ENCODE measurements at places on chromosomes 5 and 9.

GRCh38 chr9:28951945-28952344 lies 1378.7 kb upstream of the C9orf72 start:
- no peak for DNase-seq

DNA sequence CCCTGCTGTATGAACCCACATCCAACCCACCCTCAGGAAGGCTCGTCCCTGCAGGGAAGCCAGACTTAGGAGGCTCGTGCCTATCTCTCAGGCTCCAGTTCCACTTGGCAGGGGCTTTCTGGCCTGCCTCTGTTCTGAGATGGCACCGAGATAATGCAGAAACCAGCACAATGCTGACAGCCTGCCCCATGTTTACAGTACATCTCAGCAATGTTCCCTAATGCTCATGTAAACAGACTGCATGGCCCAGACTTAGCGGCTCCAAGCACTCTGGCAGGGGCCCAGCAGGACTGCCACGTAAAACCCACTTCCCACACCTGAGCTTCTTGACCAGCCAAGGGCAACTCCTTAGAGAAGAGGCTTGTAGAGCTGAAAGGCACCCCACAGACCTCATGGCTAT lies 499.5 kb upstream of the BRINP1 start:
- DNase-seq, result no peak

GRCh38 chr9:78927099-78927940 lies 630.4 kb downstream of the PSAT1 start:
- no peak for DNase-seq

DNA sequence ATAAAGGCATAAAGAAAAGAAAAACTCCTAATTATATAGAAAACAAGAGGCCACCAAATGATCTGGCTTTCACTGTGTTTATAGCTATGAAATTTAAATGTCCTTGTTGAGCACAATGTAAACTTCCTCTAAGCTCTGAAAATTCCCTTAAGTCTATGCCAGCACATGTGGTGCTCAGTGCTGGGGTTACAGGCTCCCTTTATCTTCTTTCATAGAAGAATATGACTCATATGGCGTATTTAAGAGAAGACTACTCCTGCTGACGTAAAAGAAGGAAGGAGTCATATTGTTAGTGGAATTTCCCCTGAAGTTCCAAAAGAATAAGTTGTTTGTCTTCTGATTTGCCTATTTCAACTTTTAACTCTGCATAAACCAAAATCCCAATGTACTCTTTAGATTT lies 30.4 kb downstream of the RNF145 start:
- peak; percentile 43 for DNase-seq

DNA sequence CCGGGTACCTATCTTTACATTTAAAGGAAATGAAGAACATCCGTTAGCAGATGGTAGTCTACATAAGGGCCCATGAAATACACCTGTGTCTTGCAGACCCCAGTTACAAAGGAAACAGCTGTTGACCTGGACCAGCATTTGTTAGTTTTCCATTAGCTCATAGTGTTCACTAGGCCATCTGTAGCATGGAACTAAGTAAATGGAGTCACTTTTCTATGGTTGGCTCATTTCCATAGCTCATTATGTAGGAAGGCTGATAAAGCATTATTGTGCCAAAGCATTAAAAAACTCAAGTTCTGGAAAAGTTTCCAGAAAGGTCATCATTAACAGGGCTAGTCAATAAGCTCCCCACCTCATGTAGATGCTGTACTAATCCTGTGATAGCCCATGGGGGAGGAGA lies 62.1 kb downstream of the PCSK1 start:
- no peak for DNase-seq

- DNase-seq, result no peak
Observed at GRCh38 chr5:150121448-150122157, 34.0 kb downstream of the PDGFRB start.

- DNase-seq, result peak; percentile 83
Observed at GRCh38 chr9:114611516-114612271, 603 bp downstream of the TMEM268 start.

GRCh38 chr5:146337264-146337904 lies 1.3 kb upstream of the POU4F3 start:
- no peak for DNase-seq

DNA sequence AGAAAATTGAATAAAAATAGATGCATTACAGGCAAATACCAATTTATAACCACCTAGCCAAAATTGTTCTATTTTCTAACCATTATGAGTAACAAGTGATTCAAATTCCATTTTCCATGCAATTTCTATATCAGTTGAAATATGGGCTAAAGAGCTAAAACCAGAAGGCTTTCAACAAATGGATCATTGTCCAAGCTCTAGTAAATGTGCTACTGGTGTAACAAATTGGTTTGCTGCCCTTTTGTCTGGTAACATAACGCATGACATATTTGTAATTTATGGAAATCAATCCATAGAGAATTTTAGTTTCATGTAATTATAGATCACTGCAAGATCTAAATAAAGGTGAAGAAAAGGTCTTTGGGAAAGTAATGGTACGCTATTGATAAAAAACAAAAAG lies 708.0 kb upstream of the GRAMD2B start:
- no peak for DNase-seq

DNA sequence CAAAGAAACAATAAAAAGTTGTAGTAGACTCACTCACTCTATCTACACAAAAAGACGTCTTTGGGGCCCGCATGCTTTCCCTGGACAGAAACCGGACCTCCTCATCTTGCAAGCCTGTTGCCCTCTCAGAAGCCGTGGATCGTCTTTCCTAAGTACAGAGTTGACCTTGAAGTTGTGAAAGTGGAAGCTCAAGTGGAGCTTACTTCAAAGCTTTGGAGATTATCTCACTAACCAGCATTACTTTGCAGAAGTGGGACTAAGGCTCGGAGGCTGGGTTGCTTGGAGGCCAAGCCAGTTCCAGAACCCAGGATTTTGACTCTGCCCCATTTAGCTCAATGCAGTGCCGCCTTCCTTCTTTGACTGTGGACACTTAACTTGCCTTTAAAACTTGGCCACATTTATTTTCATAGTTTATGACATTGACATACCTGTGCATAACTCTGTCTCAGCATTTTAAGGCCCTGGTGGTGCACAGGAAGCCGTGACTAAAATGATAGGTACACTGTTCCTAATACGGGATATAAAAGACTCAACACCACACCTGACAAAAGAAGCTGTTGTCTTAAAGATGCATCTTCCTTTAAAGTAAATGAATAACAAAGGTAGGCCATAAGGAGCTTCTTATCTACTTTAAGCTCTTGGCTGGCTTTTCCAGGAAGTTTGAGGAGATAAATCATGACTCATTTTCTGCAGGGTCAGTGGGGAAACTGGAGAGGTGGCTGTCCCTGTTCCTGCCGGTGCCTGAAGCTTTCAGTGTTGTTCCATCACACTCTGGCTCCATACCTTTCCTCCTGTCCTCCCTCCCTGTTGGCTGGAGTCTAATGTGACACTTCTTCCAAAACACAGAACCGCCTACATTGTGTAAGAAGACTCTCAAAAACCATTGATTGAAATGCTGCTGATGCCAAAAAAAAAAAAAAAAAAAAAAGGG lies 10.7 kb downstream of the SLC25A25 start:
- no peak for DNase-seq

GRCh38 chr5:107213025-107213424 lies 457.7 kb downstream of the EFNA5 start:
- DNase-seq, result no peak

DNA sequence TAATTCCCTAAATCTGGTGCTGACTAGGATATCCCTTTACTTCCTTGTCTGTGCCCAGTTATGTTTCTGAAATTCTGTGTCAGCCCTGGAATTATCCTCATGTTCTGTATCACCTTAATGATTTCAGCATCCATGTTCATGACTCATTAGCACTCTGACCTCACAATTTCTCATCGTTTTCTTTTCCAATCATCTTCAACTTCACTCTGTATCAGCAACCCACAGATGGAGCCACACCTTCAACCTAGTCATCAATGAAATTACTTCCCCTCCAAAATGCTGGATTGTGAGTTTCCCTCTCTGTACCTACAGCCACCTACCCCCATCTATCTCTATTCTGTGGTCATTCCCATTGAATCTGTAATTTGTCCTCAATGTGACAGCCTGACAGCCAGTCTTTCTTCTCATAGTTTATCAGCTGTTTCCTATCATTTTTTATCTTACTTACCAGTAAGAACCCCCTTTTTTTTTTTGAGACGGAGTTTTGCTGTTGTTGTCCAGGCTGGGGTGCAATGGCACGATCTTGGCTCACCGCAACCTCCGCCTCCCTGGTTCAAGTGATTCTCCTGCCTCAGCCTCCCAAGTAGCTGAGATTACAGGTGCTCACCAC lies 3.1 kb upstream of the IL6ST start:
- DNase-seq, result peak; percentile 50

DNA sequence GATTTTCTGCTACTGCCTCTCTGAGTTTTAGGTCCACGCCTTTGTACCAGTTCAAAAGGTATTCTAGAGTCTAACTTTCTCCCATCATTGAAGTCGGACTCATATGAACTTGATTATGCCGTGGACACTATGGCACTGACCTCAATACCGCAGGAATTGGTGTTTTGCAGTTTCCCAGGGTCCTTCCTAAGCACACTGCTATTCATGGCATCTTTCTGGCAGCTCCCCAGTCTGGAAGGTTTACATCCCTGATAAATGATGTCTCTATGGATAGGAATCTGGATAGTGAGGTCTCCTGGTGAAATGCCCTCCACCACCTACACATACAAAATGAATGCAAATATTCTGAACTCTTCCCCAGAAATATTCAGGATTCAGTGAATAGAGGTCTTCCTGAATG lies 422.2 kb downstream of the CTNND2 start:
- no peak for DNase-seq

- no peak for DNase-seq
Observed at GRCh38 chr5:96408841-96409538, 24.1 kb downstream of the PCSK1 start.

- DNase-seq, result no peak
Observed at GRCh38 chr9:28014212-28014611, 440.9 kb upstream of the C9orf72 start.

GRCh38 chr5:120388016-120388781 lies 75.9 kb upstream of the PRR16 start:
- peak; percentile 57 for DNase-seq

GRCh38 chr5:176578391-176578808 lies 29.3 kb downstream of the CDHR2 start:
- DNase-seq, result peak; percentile 67

DNA sequence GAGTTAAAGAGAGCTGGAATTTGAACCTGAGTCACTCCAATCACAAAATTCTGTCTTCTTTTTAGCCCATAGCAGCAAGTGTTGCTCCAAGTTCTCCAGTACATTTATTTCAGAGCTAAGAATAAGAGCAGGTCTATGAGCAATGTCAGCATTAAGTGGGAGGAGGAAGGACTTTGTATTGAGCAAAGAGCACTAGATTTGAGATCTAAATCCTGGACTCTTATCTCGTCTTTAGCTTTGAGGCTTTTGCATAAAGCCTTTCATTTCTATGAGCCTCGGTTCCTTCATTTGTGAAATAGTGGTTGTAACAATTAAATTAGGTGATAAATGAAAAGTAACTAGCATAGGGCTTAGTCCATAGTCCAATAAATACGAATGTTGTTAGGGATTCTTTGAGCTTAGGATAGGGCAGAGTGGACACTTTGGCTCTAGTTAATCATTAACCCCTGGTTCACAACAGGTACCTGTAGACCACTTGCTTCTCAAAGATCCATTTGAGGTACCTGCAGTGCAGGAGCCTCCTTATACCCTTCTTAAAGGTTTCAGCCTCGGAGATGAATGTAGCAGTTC lies 464.1 kb upstream of the KLF4 start:
- no peak for DNase-seq

GRCh38 chr5:157248821-157249470 lies 17.0 kb upstream of the CYFIP2 start:
- DNase-seq, result no peak

DNA sequence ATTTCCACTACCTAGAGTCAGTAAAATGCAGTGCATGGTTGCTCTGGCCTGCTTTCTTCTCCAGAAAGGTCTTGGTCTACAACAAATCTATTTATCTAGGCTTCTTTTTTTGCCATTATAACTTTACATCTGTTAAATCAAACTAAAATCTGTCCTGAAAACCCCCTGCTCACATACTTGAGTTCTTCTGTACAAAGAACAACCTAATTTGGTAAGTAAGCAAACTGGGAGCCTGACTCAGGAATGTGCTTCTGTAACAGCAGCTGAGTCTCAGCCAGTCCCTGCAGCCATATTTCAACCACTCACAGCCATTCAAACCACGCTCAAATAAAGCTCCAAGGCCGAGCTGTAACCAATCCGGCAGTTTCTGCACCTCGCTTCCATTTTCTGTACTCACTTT lies 95.8 kb downstream of the PLPP1 start:
- peak; percentile 42 for DNase-seq

DNA sequence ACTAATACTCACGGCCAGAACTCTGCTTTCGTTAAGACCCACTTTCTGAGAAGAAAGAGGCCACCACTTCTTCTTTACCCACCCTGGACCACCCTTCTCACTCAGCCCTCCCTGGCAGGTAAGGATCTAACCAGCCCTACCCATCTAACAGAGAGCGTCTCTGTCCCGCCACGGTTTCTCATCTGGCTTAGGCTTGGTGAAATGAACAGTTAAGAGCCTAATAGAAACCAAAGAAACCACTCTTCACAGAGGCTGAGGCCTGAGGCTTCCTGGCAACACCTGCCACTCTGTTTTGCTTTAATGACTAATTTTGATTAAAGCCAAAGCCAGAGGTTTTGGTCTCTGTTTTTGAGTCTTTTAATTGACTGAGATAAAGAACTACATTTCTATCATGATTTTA lies 354.1 kb upstream of the SLC30A5 start:
- DNase-seq, result no peak

- DNase-seq, result peak; percentile 45
Observed at GRCh38 chr5:37831821-37832534, 7.9 kb downstream of the GDNF start.

DNA sequence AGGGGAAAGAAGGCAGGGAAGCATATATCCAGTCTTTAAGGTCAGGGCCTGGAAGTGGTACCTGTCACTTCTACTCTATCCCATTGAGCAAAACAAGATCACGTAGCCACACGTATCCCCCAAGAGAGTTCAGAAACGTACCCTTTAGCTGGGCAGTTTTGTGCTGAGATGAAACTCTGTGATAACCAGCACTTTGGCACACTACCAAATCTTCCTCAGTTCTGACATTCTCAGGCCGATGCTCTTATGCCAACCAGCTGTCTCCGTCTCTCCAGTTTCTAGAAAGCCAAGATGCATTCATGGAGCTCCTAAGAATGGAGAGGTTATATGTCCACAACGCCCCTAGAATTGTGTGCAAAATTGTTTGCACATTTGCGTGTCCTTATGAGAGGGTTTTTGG lies 176.6 kb upstream of the MSX2 start:
- no peak for DNase-seq

DNA sequence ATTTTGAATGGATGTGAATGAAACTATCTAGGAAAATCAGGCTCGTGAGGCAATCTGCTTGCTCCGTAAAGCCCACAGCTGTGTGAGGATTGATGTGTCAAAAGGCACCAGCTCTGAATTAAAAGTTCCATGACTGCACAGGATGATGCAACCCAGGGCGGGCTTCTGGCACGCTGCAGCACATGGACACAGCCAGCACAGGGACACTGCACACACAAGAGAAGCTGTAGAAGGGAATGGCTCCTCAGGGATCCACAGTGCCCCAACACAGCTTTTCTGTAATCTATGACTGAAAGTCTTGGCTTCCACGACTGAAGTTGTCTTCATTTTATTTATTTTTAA lies 151.0 kb downstream of the GCNT1 start:
- DNase-seq, result peak; percentile 33

All from AG08396 (cell line).